Activated naive CD4-positive, alpha-beta T cell treated with anti-CD3 and anti-CD28 coated beads, Interleukin-2, amount 10 ng/mL, durations not matched to agents 7 days and 5 days (primary cell): ENCODE measurements at places on chromosomes 7 and 10.

DNA sequence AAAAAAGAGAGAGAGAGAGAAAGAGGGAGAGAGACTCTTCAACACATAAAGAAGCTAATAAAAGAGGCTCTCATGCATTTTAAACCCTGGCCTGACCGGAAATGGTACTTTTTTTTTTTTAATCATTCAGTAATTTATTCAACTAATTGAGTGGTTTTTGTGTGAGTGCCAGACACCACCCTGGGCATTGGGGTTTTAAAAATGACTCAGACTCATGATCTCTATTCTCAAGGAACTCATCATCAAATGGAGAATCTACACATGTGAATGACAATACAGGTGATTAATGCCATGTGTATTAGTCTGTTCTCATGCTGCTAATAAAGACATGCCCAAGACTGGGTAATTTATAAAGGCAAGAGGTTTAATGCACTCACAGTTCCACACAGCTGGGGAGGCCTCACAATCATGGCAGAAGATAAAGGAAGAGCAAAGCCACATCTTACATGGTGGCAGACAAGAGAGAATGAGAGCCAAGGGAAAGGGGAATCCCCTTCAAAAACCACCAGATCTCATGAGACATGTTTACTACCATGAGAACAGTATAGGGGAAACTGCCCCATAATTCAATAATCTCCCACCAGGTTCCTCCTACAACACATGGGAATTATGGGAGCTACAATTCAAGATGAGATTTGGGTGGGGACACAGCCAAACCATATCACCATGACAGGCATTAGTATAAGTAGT lies 158.5 kb upstream of the AUTS2 start:
- DNase-seq: no peak

DNA sequence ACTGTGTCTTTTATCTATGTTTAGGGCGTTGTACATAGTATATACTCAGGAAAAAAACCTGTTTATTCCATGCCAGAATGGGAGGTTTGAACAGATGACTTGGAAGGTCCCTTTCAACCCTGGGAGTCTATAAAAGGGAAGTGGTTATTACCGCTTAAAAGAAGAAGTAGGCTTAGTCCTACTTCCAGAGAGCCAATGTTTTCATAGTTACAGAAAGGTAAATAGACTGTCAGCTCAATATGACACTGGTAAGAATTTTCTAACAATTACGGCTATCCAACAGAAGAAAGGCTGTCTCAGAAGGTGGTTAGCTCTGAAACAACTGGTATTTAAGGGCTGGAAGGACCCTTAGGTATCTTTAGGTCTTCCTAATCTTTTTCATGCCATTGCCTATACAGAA lies 1.1 kb upstream of the TFAM start:
- DNase-seq: no peak

DNA sequence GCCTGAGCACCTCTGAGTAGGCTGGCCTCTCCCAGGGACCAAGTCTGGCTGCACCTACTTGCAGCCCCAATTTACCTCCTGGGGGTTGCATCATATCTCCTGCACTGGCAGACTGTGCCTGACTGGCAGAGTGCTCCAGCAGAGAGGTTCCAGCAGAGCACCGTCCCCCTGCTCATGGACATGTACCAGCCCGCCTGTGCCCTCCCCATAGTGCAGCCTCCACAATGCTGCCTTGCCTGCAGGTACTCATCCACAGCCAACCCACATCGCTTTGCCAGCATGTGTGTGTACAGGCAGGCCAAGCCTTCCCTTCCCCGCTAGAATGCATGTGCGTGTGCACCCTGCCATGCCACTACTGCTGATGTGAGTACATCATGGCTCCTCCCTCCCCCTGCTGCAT lies 105.5 kb upstream of the NPSR1 start:
- DNase-seq: no peak

DNA sequence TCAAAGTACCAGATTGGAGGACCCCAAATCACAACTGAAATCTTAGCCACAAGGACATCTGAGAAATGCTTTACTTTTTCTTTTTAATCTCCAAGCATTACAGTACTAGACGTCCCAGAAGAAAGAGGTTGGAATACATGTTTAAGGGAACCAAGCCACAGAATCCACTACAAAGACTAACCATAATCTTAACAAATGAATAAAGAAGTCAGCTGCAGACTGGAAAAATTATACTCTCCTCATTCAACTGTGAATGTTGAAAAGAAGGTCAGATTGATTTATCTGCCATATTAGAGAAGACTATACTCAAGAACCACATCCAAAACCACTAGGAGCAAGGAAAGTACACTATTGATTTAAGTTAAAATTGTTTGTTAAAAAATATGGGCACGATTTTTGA lies 102.1 kb upstream of the ABCB5 start:
- DNase-seq: no peak

DNA sequence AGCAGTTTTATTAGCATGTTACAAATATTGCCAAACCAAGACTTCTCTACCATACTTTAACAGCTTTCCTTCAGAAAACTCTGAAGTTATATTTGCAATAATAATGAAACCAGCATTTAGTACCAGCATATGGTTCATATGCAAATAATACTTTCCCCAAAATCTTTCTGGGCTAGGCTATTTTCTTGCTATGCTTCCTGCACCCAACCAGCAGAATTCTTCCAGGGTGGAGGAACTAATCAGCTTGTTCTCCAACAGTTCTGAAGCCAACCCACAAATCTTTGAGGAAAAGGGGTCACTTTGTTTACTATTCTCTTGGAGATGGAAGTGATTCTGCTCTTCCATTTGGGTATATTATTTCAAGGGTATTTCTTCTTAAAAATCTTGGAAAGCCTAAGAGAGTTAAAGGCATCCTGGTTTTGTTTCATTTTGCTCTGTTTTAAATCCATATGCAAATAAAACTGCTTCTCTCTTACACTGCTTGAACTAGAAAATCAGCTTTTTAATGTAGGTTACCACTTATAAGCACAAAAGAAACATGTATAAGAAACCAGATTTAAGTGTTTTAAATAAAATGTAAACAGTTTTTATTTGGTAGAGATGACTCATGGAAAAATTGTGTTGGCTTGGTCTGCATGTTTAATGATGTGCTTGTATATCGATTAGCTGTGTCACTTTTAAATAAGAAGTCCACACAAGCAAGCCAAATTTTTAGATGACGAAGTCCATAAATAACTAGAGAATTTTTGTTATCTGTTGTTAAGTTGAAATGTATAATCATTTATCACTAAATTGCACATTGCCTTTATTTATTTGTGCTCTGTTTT lies 103.7 kb downstream of the HECTD2 start:
- DNase-seq: no peak

GRCh38 chr10:125160856-125161706 lies 718 bp upstream of the CTBP2 start:
- no peak for DNase-seq

DNA sequence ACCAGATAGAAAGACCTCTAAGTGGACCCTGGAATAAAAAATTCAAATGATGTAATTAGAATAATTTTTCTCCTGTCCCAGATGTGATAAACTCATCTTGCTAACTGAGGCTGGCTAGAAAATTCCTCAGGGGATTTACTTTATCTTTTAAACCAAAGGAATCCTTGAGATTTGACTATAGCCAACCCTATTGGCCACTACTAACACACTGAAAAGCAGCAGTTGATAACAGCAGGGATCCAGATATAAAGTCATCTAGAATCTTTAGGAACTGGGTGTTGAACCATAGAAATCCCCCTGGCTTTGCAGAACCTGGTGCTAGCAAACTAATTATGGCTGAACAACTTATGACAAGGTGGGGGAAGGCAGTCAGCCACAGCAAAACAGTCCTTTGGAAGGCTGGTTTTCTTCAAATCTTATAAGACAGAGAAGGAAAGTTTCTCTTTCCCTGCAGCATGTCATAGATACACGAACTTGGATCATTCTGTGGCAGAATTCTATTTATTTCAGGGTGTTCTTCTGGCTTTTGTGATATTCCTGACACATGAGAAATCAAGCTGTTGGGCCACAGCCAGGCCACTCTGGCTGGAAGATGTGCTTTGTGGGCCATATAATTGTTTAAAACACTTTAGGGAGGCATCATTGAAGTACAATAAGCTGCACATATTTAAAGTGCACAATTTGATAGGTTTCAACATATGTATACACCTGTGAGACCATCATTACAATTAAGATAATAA lies 643.6 kb downstream of the SORCS3 start:
- DNase-seq: no peak

DNA sequence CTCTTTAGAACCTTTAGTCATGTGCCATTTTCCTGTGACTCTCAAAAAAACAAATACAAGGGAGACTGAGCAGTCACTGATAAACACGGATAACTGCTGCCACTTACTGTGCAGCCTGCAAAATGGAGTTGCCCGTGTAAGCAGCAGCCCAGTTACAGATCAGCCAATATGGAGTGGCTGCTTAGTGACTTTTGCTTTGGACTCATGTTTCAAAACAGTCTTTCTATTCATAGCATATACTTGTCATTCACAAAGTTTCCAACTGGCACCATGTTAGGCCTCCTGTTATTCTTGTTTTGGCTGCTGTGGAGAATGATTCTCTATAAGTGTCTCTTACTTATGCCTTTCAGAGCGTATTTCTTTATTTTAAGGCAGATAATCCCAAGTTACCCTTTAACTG lies 3.0 kb downstream of the FAM204A start:
- DNase-seq: no peak

GRCh38 chr7:27501001-27501400 lies 161.7 kb downstream of the HIBADH start:
- no peak for DNase-seq

DNA sequence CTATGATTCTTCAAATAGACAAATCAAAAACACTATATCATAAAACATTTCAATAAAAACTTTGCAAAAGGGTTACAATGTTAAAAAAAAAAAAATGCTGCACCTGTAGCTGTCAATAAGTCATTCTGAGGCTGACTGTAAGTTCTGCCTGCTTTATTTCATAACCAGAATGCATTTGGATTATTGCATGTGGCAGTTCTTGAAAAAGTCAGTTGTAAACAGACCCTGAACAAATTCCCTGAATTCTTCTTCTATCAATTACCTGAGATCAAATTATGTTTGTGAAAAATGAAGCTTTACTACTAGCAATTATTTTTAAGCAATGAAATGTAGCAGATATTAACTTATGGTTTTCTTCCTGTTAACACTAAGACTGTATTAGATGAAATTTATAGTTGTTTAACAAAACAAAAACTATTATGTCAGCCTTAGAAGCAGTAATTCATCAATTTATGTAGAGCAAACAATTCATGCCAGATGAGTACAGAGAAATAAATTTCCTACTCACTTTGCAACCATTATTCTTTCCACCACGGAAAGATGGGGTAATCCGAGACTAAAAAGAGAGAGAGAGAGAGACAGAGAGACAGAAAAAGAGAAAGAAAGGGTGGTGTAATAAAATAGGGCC lies 107.8 kb downstream of the SFMBT2 start:
- no peak for DNase-seq
